Left lobe of liver (tissue), 2 donors: ENCODE measurements at places on chromosomes 2 and 18. TPM values are rescaled to one million over a fixed set of nuclear protein-coding genes. Genes with fewer than 3 reads are reported as not detected.

- DNase-seq: no peak
Measured at GRCh38 chr2:60226943-60227342, 326.5 kb downstream of the BCL11A start.

GRCh38 chr18:36578871-36579710, 249.7 kb downstream of the TPGS2 start:
- no peak for DNase-seq

DNA sequence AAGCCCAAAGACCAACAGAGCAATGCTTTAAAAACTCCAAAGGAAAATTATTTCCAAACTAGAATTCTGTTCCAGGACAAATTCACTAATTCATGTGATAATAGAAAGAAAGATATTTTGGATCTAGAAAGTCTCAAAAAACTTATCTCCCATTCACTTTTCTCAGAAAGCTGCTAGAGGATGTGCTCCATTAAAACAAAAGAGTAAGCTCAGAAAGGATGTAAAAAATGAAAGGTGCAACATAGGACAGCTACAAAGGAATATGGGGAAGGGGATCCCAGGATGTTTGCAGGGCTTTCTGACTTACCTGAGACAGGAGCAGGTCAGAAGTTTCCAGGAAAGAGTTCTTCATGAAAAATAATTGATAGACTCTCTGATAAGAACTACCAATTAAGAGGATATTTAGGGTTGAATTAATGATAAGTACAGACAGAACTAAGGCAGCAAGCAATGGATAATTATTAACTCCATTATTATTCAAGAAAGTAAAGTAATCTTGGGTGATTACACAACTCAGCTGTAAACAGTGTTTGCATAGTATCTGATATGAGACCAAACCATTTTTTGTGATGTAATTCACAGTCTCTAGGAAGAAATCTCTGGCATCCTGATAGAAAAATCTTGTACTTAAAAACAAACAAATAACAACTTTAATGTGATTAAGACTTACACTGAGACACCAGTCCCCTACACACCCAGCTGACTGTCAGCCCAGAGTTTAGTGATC, 20.9 kb downstream of the LYG1 start:
- DNase-seq: no peak

DNA sequence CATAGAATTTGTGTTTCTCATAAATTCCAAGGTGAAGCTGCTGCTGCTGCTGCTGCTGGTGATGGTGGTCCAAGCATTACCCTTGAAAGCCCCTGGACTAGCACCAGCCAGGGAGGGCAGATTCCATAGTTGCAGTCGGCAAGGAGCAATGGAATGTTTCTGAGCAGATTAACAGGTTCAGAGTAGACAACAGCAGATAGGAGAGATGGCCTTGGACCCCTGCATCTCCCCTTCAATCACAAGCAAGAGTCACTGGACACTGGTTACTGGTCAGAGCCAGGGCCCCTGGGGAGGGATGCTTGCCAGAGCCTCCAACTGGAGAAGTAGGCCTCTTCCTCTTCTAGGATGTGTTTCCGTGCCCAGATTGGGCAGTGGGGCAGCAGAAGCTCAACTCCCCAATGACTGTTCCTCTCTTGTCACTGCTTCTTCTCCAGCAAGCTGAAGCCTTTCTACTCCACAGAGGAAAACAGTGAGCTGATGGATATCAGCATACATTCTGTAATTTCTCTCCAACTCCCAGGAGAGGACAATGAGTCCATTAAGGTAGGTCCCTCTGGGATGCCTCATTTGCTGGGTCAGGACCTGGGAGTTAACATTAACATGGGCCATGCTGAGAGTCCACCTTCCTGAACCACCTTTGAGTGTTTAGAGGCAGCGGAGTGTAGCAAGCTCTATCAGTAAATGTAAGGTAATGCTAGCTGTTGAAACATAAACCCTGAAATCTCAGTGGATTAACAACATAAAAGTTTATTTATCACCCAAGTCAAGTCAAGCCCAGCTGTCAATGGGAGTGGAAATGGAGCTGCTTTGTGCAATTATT, 35.3 kb downstream of the MROH2A start:
- peak; percentile 29 for DNase-seq

DNA sequence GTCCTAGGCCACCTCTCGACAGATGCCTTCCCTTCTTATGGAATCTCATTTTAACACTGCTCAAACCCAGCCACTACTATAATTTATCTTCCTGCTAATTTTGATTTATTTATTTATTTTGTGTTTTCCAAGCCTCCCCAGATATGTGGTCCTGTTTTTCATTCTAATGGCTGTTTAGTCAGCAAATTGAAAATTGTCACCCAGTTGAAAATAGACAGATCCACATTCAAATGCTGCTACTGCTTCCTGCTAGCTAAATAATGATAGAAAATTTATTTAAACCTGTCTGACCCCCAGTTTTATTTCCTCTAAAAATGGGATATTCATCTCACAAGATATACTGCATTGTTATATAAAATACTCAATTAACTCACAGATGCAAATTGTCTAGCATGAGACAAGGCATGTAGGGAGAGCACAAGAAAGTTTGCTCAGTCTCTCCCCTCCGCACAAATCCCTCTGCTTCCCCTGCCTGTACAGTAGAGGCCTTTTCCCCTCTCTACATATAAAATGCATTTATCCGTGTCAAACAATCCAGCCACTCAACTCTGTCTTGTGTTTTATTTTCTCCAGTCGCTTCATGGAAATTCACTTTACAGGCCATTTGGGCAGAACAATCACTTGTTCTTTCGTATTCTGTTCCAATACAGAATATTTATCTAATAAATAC, 389.9 kb downstream of the SOX11 start:
- no peak for DNase-seq

The OTOF gene
- 0.05 TPM for total RNA-seq
